ENCODE measurements at places on chromosomes 4 and X.
A peak's percentile ranks its signal among the peaks of the same experiment; 100 is the strongest.

DNA sequence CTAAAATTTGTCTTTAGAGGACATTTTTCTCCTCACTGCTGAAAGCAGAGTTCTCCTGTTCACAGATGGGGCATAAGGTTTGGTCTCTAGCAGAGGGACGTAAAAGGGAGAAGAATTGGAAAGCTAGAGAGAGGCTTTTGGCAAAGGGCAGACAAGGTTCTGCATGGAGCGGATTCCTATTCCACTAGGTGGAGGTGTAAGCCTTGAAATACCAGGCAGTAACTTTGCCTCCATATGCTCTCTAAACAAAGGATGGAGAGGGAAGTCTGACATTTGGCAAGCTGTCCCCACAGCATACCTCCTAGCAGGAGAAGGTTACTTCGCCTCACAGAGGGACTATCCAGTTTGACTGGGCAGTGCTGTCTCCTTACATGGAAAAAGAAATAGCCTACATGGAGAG is 174.7 kb downstream of the DACH2 start:
- no peak for DNase-seq

GRCh38 chrX:41720125-41720779 is 3.7 kb upstream of the GPR82 start:
- no peak for DNase-seq

- no peak for DNase-seq
These were observed 26.4 kb downstream of the CASP6 start for GRCh38 chr4:109676886-109677285.

GRCh38 chr4:141871086-141871770 is 234.8 kb downstream of the IL15 start:
- no peak for DNase-seq

DNA sequence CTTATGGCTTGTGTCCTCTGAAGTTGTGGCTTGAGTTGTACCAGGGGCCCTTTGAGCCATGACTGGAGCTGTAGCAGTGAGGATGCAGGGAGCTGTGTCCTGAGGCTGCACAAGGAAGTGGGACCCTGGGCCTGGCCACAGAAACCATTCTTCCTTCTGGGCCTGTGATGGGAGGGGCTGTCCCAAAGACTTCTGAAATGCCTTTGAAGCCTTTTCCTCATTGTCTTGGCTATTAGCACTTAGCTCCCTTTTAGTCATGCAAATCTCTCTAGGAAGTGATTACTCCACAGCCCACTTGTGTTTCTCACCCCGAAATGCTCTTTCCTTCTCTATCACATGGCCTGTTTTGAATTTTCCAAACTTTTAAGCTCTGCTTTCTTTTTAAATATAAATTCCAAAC is 92.4 kb downstream of the FHDC1 start:
- DNase-seq: no peak

DNA sequence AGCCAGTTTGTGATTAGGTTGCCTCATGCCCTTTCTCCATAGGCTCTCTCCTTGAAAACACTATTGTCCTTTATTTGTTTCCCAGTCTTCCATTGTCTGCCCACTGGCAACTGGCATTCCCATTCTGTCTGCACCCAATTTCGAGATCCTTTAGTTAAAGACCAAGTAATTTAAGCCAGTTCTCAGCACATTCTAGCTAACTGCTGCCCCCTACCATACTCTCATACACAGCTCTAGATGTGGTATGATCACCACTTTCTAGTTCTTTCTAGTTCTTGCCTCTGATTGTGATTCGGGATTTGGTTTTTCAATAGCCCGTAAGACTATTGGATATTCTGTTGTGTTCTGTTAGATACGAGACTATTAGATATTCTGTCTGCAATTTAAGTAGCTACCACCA is 135.8 kb upstream of the TRPC5 start:
- no peak for DNase-seq

- no peak for DNase-seq
These were observed 22.2 kb downstream of the RAB9A start for GRCh38 chrX:13711141-13711540.

- DNase-seq: no peak
These were observed 6.4 kb downstream of the LAMTOR3 start for GRCh38 chr4:99887837-99888236.

GRCh38 chrX:68708503-68709290 is 61.2 kb downstream of the STARD8 start:
- no peak for DNase-seq

- DNase-seq: no peak
These were observed 268.0 kb downstream of the ADGRL3 start for GRCh38 chr4:61468024-61468720.

- DNase-seq: no peak
These were observed 16.2 kb downstream of the AWAT2 start for GRCh38 chrX:70033348-70034051.

- no peak for DNase-seq
These were observed 28.7 kb downstream of the EFHC2 start for GRCh38 chrX:44314808-44315207.

DNA sequence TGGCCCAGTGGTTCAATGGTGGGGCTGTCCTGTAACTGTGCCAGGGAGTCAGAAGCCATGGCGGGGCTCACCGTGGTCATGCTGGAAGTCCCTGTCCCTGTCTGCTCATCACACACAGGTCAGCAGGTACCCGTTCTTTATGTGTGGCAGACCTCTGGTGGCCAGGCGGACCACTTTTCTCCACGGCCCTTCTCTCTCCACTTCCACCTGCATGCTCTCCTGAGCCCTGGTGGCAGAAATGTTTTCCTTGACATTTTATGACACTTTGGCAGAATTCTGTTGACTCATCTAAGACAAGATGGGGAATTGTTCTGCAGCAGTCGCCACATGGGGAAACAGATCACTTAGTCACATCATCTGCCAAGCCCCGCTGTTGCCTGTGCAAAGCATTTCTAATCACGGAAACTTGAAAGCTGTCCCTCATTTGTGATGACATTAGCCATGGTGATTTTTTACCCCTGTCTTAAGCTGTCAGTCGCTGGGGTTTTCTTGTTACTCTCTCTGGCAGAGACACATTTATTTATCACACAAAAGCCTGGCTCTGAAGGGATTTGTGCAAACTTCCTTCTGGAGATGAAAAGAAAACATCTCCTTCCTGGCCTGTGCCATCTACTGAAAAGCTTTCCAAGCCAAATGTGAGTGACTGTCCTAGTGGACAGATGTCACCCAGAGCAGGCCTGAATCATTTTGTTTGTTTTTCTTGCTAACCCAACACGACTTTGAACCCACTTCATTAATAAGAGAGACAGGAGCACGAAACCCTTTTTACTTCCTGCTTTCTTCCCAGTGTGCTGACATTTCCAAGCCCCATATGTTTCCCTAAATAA is 38.8 kb upstream of the STIM2 start:
- no peak for DNase-seq

- peak; percentile 11 for DNase-seq
These were observed 553 bp downstream of the SEPTIN6 start for GRCh38 chrX:119692191-119693039.

DNA sequence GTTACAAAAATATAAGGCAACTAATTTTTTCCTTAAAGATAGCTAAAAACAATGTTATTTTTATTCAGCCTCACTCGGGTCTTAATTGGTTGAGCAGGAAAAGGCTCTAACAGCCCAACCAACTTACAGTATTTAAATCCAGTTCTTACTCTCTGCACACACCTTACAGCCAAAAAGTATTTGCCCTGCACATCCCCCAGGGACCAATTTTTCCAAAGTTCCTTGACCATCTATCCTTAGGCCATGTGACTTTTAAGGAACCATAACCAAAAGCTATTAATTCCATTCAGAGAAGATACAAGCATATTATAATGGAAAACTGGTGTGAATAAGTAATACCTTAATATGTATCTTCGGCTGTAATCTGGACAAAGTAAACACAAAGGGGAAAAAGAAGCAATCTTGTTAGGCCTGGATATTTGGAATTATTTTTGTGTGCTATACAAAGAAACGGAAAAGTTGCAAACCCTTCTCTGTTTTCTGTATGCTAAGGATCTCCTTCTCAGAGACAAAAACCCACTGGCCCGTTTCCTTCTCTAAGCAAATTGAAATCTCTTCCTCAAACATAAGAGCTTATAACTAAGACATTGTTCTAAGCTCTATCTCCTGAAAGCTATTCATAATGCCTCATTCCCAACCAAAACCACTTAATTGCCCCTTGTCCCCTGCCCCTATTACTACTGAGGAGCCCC is 1.0 kb upstream of the THAP9 start:
- no peak for DNase-seq

GRCh38 chr4:160353548-160353947 is 1250.7 kb downstream of the RAPGEF2 start:
- no peak for DNase-seq

GRCh38 chr4:106297245-106298035 is 18.6 kb downstream of the TBCK start:
- no peak for DNase-seq

GRCh38 chr4:30760551-30760950 is 40.4 kb downstream of the PCDH7 start:
- DNase-seq: no peak

GRCh38 chr4:16117164-16117563 is 33.3 kb upstream of the PROM1 start:
- no peak for DNase-seq

- no peak for DNase-seq
These were observed 61.2 kb upstream of the PDHA2 start for GRCh38 chr4:95778666-95779065.

DNA sequence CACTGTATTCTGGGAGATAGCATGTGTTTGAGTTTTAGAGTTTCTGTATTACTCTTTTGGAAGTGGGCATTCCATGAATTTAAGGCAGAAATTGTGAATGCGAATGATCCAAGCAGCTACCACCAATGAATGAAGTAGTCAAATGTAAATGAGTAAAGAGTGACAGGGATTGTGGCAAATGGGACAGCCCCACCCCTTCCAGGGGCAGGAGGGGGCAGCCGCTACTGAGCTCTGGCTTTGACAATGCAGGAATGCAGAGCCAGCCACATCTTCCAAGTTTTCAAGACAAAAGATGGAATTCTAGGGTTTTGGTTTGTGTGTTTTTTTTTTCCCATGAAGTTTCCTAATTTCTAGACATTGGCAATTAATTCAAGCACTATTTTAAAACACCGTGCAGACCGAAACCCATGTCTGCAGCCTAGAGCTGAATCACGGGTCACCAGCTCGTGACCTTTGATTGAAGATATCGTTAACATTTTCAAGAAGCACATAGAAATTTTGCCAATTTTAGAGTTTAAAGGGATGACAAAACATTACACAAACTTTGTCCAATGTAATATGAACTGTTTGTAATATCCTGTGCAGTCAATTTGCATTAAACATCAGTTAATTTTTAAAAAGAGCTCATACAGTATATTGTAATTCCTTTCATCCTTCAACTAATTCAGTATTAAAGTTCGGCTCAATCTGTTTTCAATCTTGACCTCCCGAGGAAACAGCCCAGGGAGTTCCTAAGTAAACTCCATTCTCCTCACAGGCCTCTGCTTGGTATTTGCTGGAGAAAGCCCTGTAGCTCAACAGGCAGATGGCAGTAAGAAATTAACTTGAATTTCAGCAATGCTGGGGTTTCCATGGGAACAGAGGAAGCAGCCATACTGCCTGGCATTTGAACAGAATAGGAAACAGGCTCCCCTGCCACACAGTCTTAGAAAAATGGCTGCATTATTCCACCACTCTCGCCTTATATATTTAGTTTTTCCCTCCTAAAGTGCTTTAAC is 83.4 kb downstream of the UCHL1 start:
- DNase-seq: no peak

DNA sequence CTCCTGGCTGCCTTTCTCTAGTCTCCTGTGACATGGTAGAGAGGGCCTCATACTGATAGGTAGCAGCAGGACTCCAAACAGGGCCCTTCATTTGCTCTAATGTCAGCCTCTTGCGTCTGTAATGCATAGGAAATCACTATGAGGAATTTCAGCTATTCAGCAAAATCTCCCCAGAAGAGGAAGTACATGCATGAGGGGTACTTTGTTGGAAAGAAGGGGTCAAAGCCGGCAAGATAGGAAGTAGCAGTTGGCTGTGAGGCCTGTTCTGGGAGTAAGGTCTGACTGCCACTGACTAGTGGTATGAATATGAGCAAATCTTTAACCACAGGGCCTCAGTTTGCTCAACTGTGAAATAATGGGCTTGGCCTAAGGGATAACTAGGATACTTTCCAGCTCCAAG is 283.2 kb downstream of the ARHGAP10 start:
- no peak for DNase-seq

DNA sequence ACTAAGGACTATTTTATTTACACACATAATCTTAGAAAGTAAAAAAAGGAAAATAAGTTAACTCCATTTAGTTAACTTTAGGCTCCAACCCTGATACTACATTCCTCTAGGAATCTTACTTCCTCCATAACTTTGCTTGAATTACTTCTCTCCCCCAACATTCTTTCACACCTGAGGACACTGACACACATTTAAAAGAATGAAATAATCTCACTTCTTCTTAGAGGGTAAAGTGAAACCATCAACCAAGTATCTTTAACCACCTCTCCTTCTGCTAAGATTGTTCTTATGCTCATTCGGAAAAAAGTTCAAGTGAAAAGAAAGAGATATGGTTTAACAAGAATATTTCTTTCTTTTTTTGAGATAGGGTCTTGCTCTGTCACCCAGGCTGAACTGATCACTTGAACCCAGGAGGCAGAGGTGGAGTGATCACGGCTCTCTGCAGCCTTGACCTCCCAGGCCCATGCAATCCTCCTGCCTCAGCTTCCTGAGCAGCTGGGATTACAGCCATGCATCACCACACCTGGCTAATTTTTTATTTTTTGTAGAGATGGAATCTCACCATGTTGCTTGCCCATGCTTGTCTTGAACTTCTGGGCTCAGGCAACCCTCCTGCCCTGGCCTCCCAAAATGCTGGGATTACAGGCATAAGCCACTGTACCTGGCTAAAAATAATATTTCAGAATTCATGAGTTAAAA is 28.5 kb downstream of the SLC25A4 start:
- DNase-seq: no peak

DNA sequence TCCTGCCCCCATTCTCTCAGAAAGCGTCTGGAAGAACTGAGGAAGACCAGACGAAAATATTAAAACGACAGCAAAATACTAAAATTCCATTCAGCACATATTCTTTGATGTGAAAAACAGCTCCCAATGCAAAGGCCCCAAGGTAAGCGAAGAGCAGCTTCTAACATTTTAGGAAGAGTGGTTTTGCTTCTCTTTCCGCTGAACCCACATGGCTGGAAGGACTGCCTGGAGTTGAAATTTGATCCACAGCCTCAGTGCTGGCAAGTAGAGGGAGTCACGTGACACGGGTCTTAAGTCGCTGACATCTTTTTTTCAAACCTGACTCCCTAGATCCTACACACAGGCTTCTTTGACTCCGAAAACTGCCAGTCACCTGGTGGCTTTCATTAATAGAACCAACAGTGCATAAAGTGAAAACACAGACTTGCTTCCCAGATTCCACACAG is at the start of gene FAM13A:
FAM13A (minus strand) TSS at position 233 of the 446 bp plus-strand sequence; CDS start at position 12, 221 bp downstream.
- peak; percentile 98 for DNase-seq

DNA sequence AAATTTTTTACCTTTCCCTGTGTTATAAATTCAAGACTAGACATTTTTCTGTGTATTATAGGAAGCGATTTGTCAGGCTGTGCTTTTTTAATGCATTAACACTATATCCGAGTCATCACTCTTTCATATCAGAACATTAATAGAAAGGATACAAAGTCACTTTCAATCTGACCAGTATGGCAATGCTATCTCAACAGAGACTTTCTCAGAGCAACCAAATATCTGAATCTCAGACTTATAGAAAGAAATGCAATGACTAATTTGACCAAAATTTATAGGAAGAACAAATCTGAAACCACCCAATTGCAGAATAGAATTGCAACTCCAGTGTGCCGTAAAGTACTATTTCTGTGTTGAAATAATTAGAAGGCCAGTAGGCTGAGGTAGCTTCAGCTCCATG is 473 bp upstream of the TKTL2 start:
- no peak for DNase-seq
